AG09319 (cell line): ENCODE measurements at places on chromosomes 2 and 18.

DNA sequence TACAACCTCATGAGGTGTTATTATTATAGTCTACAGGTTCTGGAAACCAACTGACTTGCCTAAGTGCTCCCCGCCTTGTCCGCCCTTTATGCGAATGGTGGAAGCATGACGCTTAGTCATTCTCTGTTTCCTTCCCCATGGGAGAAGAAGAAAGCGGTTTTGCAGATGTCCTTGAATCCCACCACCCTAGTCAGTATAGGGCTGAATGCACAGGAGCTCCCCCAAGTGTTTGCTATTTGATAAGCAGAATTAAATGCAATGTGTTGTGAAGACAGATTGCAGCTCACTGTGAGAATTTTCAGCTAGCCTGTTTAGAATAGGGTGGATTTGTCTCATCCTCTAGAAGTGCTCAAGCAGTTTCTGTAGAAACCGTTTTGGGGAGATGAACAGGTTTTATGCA, 652.0 kb downstream of the DCC start:
- no peak for DNase-seq

GRCh38 chr2:206193671-206194357, 34.1 kb downstream of the EEF1B2 start:
- no peak for DNase-seq

DNA sequence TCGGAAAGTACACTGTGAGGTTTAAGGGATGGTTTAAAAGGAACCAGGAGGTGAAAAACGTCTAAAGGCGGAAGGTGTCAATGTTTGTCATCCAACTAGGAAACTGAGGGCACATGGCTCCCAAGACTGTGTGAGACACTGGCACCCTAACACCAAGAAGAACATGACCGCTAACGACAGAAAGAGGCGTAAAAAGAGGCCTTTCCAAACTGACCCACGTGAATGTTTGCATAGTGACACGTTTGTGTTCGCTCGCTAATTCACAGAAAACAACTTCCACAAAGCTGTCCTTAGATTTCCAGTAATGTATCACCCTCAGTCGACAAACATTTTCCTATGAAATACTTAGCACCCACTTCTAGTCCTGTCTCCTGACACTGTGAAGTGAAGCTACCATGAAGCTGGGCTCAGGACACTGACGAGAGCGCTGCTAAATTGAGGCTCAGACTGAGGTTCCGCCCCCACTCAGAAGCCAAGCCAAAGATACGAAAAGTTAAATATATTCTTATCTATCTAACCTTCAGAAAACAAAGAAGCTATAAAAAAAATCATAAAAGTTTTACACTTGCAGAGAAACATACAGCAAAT, 86.5 kb downstream of the ZNF516 start:
- DNase-seq: no peak

DNA sequence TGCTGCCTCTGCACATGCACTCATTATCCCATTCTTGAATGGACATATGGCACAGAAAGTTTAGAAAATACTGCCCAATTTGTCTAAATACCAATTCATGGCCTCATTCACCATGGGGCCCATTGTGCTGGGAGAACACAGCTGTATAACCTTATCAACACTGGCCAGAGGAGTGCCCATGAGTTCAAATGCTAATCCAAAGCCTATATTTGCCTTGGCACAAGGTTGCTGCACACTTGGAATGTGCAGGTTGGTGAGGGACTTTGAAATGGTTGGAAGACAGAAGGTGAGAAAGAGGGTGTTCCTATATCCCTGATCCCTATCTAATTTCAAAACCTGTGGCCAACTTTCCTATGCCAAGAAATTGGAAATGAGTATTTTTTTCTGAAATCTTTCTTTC, 693.9 kb upstream of the ID2 start:
- DNase-seq: no peak

DNA sequence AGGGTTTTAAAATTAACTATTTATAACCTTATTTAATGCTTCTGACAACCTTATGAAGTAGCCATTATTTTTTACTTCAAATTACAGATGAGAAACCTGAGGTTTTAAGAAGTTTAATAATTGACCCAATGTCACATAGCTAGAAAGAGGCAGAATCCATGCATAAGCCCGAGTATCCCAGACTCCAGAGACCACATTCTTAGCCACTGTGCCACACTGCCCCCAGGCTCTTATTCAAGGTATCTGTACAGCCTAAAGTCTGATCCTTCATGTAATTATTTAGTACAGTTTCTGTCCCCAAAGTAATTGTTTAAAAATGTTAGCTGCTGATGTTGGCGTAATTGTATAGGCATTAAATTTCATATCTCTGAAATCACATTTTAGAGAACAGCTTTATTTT, 124.7 kb upstream of the LRRTM1 start:
- no peak for DNase-seq

DNA sequence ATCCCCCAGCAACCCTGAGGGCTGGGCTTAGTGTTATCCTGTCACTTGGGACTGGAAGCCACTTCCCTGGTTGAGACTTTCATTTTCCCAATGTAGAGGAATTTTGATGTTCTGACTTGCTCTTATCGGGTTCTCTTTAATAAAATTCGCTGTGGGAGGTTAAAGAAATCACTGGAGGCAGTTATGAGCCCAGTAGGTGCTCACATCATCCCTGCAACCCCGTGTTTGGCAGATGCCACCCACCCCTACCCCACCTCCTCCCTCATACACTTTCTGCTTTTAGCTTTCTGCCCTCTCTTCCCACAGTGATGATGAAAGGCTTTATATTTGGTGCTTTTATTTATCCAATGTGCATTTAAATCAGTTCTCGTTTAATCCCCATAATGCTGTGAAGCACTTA, 106.6 kb downstream of the MAPK4 start:
- DNase-seq: no peak

DNA sequence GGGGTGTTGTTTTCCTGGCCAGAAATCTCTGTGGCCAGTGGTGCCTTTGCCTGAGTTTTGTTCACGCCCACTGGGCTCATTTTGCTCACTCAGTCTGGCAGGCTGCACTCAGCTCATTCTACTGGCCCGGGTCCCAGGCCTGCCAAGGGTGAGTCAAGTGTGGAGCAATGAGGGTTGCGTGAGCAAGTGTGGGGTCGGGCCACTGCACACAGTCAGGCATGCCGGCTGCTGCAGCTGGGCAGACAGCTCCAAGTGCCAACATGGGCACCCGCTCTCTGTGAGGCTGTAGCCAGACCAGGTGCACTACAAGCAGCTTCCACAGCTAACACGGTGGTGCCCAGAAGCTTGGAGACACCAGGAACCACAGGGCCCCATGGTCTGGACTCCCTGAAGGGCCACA, 801.1 kb upstream of the RAB6C start:
- DNase-seq: no peak

DNA sequence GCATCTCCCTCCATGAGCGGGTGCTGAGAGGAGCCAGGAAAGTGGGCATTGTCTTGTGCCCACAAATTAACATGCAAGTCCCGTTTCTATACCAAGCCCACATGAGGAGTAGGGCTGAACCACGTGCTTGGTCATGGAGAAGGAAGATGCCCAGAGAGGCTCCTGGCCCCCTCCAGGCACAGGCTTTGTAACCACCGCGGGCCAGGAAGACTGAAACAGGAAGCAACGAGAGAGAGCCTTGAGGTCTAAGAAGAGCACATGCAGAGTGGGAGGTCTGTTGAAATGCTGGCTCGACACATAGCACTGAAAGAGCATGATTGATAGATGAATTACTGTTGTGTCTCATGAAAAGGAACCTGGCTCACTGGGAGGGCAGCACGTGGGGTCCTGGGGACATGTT, 36.3 kb downstream of the VWA3B start:
- no peak for DNase-seq

DNA sequence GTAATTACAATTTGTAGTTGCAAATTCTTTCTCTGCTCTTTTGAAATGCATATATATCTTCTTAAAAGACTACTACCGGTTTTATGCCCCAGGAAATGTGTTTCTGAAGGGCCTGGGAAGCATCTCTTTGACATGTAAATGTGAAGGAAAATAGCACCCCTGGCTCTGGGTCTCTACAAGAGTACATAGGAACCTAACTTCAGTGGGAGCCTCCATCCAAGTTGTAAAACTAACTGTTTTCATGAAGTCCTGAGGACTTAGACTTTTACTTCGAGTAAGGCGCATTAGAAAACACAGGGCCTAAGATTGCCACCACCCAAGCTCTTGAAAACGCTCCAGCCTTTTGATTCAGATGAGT, 99.4 kb downstream of the CBLN2 start:
- no peak for DNase-seq

DNA sequence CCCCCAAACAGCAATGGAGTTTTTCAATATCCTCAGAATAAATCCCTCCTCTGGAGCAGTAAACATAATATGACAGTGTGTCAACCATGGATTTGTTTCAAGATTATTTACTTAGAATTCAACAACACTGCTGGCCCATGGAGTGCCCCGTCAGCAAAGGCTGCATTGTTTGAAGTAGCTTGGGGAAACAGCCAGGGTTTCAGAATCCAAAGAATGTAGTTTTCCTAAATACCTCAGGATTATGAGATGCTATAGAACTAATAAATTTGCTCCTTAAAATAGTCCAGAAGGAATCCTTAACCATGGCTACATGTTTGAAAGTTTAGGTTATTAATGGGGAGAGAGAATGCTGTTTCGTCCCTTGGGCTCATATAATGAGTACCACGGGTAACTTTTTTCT, 13.1 kb upstream of the CETN1 start:
- no peak for DNase-seq

DNA sequence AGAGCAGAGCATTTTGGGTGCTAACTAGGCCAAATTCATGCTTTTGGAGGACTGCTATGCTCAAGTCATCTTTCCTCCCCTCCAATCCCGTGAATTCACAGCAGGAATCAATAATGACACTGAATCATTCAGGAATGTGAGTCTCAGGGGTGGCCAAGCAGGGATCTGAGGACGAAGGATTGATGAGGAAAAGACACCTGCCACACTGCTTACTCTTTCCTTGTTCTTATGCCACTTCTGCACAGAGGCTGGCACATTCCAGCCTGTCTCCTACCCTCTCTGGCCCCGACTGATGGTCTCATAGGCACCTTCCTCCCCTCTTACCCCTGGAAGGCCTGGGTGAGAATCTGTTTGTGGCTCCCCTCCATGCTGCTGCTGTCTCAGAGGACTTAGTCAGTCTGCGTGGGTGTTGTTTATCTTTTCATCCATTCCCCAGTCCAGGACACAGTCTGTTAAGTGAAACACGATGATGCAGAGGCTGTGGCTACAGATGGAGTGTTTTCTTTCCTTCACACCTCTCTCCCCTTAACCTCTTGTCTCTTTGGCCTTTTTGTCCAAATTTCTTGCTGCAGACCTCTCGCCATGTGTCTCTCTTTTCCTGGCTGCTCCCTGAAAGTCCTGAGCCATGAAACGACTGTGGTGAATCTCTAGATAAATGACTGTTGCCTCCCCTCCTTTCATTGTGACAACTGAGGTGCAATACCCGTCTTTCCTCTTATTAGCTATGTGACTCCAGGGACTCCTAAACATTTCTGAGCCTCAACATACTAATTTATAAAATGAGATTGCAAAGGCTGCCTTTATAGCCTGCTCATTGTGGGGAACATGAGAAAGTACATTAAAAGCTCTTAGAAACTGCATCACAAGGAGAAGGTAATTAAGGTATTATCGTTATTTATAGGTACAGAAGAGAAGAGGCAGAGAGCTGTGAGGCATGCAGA, 86.9 kb downstream of the RDH14 start:
- DNase-seq: peak; percentile 41

- no peak for DNase-seq
Observed at GRCh38 chr2:43305012-43305411, 78.6 kb upstream of the ZFP36L2 start.

- DNase-seq: no peak
Observed at GRCh38 chr2:201883606-201884369, 77.5 kb downstream of the CDK15 start.

- no peak for DNase-seq
Observed at GRCh38 chr2:207113414-207113813, 52.3 kb downstream of the KLF7 start.

GRCh38 chr2:173607606-173608311, 253.1 kb downstream of the CDCA7 start:
- DNase-seq: no peak

- no peak for DNase-seq
Observed at GRCh38 chr2:159226059-159226461, 60.4 kb downstream of the WDSUB1 start.

DNA sequence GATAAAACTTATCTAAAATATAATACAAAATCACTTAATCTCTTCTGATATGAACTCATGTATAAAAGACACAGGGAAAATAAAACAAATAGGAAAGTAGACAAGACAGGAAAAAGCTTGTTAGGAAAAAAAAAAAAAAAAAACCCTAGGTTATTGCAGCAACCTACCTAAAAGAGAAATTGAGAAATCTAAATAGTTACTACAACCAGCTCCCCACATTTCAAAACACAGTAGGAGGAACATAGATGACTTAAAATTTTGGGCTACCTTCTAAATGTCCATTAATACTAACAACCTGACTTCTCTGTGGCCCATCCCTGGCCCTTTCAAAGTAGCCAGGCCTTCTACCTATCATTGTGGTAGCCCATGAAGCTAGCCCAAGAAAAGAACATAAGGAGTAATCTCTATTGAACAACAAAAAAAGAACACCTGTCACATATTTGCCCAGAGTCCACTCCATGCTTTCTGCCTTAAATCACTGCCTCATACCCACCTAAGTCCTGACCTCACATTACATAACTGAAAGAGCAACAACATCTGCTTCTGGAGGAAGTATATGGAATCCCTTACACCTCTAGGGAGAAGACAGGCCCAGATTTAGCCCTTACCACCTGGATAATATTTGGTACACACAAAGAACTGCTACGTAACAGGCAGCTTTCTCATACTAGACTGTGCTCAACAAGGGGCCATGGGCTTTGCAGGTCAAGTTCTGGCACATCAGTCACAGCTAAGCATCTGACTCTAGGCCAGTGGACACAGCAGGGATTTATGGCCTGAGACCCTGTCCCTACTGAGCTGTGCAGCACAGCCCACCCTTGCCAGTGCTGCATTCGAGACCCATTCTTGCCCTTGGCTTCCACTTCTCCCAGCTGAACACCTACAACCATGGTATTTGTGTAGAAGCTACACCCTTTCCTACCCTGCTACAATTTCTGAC, 8.5 kb downstream of the SUCLG1 start:
- DNase-seq: no peak

DNA sequence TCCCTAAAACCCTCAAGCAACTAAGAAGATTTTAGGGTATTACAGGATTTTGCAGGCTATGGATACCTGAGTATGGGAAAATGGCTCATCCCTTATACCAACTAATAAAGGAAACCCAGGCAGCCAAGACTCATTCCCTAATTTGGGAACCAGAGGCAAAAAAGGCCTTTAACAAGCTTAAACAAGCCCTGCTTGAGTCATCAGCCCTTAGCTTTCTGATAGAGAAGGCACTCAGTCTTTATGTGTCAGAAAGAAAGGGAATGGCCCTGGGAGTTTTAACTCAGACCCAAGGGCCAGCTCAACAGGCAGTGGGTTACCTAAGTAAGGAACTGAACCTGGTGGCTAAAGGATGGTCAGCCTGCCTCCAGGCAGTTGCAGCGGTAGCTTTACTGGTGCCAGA, 96.9 kb upstream of the RMP24 start:
- no peak for DNase-seq

GRCh38 chr2:65016789-65017188, 27.6 kb downstream of the SLC1A4 start:
- no peak for DNase-seq
